ENCODE measurements at places on chromosomes 3 and 15.

GRCh38 chr15:78645009-78645408 is 4.0 kb upstream of the CHRNB4 start:
- no peak for DNase-seq

- no peak for DNase-seq
These were observed 18.6 kb upstream of the ZNF710 start for GRCh38 chr15:89982315-89983055.

DNA sequence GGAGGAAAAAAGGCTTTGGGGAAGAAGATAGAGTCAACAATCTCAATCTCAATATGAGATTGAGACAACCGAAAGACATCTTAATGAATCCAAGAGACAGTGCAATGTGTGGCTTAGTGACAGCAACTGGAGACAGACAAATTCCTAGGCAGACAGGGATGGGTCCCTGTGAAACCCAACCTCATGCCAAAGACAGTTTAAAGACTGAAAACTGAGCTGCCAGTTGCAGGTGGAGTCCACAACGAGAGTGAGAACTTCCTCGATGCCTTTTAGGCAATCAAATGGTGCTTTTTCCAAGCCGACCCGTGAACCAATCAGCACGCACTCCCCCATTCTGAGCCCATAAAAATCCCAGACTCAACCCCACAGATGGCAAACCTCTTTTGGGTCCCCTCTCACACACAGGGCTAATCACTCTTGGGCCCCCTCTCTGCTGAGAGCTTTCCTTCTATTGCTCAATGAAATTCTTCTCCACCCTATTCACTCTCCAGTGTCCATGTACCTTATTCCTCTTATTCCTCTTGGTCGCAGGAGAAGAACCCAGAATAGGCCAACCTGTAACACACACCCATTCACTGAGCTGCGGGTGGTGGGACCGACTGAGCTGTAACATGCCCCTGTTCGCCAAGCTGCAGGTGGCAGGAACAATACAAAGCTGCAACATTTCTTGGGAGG is 34.8 kb downstream of the ZMAT3 start:
- DNase-seq = no peak

DNA sequence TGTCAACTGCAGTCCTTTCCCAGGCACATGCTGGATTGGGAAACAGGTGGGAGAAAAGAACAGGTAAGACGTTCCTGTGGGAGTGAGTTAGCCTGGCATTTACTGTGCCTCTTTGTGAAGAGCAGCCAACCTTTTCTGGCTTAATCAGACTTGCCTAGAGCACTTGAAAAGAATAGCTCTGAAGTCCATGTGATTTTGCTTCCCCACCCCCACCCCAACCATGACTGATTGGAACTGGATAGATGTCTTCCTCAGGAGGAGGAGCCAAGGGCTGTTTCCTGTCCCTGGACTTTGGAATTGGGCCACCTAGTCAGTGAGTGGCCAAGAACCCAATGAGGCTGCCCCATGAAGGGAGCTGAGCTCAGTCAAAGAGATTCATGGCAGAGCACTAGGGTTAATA is 4.7 kb upstream of the TMEM41A start:
- DNase-seq = no peak

GRCh38 chr15:98452238-98452637 is 196.1 kb upstream of the IGF1R start:
- no peak for DNase-seq

- DNase-seq = no peak
These were observed 14.6 kb upstream of the FGD5 start for GRCh38 chr3:14803981-14804834.
